ENCODE measurements at places on chromosomes 5 and 9.

- peaks cover 6% of the 10 kb centered on the region for H3K4me1 ChIP-seq
- no peak overlapping the region for H3K4me3 ChIP-seq
- DNase-seq = no peak
- no peaks in the 10 kb centered on the region for H3K36me3 ChIP-seq
- no peaks in the 10 kb centered on the region for H3K27me3 ChIP-seq
Observed at GRCh38 chr9:131743501-131743900, 3.6 kb upstream of the RAPGEF1 start.

DNA sequence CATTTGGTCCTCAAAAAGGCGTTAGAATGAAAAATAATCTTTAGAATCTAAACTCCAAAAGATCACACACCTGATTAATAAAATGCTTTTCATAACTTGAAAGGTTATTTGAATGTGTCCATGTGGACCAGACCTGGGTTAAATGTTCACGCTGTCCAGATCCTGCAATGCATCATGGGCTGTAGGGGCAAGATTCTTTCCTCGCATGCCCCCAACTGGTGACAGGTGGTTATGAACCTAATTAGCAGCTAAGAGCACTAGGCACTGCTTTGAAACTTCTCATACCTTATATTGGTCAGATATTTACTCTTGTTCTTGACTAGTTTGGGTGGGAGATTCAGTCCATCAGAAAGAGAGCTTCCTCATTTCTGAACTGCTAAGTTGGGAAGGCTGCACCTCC lies 19.3 kb upstream of the PIP5K1B start:
- H3K36me3 ChIP-seq = no peaks in the 10 kb centered on the region
- H3K27ac ChIP-seq = no peak overlapping the region
- H3K27me3 ChIP-seq = peaks cover 39% of the 10 kb centered on the region
- peak; percentile 51 for DNase-seq
- no peaks in the 10 kb centered on the region for H3K4me1 ChIP-seq
- H3K4me3 ChIP-seq = no peak overlapping the region

DNA sequence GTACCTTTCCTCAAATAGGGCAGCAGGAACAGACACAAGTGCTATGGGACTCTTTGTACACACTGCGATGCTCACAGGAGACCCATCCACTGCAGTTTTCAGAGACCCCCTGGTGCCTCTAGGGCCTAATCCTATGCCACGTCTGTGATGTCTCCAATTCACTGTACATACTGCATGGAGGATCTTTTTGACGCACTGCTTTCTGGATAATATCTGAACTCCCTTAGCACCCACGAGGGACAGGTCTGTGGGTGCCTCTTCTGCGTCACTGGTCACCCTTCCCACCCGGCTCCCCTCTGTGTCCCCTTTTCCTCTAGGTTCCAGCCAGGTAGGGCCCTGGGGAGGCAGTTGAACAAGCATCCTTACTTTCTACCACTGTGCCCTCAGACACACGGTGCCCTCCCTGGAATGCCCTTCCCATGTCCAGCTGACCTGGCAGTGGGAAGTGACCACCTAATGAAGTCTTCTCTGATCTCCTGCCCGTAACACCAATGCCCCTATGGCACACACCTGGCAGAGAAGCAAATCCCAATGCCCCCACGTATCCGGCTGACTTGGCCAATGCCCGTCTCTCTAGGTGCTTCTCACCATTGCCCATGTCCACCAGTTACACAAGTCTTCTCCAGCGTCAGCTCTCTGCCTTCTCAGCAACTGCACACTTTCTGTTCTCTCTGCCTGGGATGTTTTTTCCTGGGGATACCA lies 41.5 kb downstream of the FOXI1 start:
- peaks cover 15% of the 10 kb centered on the region for H3K4me1 ChIP-seq
- H3K36me3 ChIP-seq = no peaks in the 10 kb centered on the region
- H3K27ac ChIP-seq = no peak overlapping the region

DNA sequence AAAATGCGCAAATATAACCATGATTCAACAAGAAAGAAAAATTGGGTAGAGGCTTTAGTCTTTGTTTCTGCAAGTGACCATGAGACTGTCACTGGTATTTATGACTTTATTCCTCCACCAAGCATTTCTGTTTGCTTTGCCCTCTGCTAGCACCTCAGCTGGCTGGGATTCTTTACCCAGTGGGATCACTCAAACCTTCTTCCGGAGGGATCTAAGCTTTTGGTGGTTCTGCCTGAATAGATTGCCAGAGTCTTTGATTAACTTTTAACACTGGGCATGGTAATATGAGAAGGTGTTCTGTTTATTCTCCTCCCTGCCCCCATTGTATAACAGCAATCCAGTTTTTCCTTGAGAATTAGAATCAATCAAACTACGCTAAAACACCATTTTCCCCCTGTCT lies 59.1 kb upstream of the FBN2 start:
- no peak overlapping the region for H3K4me3 ChIP-seq
- H3K27ac ChIP-seq = no peak overlapping the region
- no peaks in the 10 kb centered on the region for H3K4me1 ChIP-seq
- H3K27me3 ChIP-seq = no peaks in the 10 kb centered on the region

DNA sequence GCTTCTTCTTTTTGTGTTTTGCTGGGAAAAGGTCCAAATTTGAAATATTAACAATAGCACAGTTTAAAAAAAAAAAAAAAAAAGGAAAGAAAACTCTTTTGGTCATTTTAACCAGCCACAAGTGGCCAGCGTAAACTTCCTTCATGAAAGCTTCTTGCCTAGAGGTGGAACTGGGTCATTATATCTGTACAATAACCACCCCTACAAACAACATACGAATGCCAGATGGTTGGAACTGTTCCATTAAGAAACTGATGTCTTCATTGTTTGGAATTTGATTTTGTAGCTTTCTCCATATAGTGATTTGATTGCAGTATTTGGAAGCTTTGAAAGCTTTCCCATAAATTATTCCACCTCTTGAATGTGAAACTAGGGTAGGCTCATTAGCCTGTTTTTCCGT lies 18.3 kb upstream of the LPAR1 start:
- no peaks in the 10 kb centered on the region for H3K27me3 ChIP-seq
- no peaks in the 10 kb centered on the region for H3K4me1 ChIP-seq
- no peak overlapping the region for H3K27ac ChIP-seq
- no peaks in the 10 kb centered on the region for H3K36me3 ChIP-seq
- no peak for DNase-seq

- H3K36me3 ChIP-seq = no peaks in the 10 kb centered on the region
- H3K27ac ChIP-seq = no peak overlapping the region
- no peak for DNase-seq
- peaks cover 10% of the 10 kb centered on the region for H3K4me1 ChIP-seq
Observed at GRCh38 chr9:27412963-27413362, 111.1 kb upstream of the IFNK start.

DNA sequence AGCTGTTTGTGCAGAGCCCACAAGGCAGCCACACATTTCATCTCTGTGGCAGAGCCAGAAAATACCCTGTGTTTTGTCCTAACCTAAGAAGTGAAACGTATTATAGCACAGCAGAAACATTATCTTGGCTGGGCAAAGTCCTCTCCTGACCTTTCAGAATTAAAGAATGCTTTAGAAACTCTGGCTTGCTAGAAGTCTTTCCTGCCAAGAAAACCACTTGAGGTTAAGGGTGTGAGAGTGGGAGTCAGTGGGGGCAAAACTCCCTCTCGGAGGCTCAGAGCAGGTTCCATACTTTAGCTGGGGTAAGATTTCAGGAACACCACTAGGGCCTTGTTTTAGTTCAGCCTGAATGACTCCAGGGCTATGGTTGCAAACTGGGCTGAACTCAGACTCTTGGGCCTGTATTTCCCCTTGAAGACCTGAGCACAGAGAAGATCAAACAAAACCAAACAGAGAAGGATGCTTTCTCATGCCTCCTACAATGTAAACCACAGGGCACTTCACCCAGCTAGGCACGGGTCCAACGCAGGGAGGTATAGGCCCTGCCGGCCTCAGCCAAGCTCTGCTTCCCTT lies 48.0 kb downstream of the ZNF366 start:
- H3K4me1 ChIP-seq = no peaks in the 10 kb centered on the region
- no peaks in the 10 kb centered on the region for H3K36me3 ChIP-seq
- H3K27me3 ChIP-seq = no peaks in the 10 kb centered on the region
- H3K27ac ChIP-seq = no peak overlapping the region
- no peak for DNase-seq
- H3K4me3 ChIP-seq = no peak overlapping the region

DNA sequence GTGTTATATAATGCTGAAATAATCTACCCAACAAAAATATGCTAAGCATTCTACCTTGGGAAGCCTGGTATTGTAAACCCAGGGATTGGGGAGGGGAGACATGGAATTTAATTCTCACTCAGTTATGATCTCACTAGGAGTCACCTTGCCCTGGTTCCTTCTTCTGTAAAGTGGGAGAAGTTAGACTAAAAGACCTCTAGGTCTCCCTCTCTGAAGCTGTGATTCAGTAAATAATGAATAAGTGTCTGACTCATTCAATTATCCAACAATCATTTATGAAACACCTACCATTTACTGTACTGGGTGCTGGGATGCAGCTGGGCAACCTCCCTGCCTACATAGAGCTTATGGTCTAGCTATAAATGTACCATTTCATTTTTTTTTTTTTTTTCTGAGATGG lies 20.2 kb upstream of the SPARC start:
- H3K4me3 ChIP-seq = no peak overlapping the region
- no peaks in the 10 kb centered on the region for H3K4me1 ChIP-seq
- H3K36me3 ChIP-seq = no peaks in the 10 kb centered on the region
- H3K27ac ChIP-seq = no peak overlapping the region
- peak; percentile 74 for DNase-seq
- no peaks in the 10 kb centered on the region for H3K27me3 ChIP-seq

DNA sequence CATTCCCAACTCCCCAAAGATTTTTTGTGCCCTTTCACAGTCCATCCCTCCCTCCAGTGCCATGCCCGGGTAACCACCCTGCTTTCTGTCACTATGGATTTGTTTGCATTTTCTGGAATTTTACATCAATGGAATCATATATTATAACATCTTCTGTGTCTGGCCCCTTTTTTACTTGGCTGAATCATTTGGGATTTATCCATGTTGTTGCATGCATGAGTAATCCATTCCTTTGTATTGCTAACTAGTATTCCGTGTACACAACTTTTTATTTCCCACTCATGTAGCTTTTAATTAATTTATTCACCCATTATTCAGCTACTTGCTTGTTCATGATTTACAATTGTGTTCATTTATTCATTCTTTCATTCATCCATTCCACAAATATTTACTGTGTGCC lies 94.1 kb downstream of the FGF18 start:
- DNase-seq = peak; percentile 52

- H3K27me3 ChIP-seq = no peaks in the 10 kb centered on the region
- H3K4me3 ChIP-seq = peak overlapping the region; percentile 7
- DNase-seq = peak; percentile 96
- no peaks in the 10 kb centered on the region for H3K36me3 ChIP-seq
- H3K27ac ChIP-seq = peak overlapping the region; percentile 81
Observed at GRCh38 chr5:107869438-107870115, 198.8 kb upstream of the EFNA5 start.

GRCh38 chr5:111859533-111860270 lies 102.7 kb upstream of the NREP start:
- H3K27ac ChIP-seq = no peak overlapping the region
- no peaks in the 10 kb centered on the region for H3K27me3 ChIP-seq
- no peak overlapping the region for H3K4me3 ChIP-seq
- H3K4me1 ChIP-seq = no peaks in the 10 kb centered on the region

- H3K36me3 ChIP-seq = no peaks in the 10 kb centered on the region
- no peak overlapping the region for H3K4me3 ChIP-seq
- no peak overlapping the region for H3K27ac ChIP-seq
- no peak for DNase-seq
- no peaks in the 10 kb centered on the region for H3K4me1 ChIP-seq
Observed at GRCh38 chr5:171453056-171453725, 33.7 kb downstream of the FGF18 start.

DNA sequence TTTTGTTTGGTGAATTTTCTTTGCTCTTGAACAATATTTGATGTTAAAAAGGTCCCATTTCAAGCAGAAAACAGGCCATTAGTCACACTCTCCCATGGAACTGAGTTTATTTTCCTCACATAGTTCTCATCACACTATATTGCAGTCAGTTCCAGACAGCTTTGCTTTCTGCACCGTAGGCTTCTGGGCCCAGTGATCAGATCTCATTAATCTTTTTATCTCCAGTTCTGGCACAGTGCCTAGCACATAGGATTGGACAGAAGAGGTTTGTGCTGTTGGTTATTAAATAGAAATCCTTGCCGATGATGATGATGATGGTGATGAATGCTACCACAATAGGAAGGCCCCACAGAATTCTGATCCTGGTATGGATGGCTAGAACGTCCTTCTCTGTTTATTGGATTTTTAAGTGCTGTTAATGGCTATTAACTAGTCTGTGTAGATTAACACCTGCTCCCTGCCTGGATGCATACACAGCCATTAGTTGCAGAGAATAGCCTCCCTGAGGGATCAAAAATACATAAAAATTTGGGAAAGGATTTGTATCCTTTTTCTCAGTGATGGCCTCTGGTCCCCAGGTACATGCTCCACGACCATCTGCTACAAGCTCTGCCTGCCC lies 52.0 kb upstream of the NTRK2 start:
- H3K4me3 ChIP-seq = no peak overlapping the region
- DNase-seq = no peak
- no peaks in the 10 kb centered on the region for H3K36me3 ChIP-seq
- no peak overlapping the region for H3K27ac ChIP-seq

DNA sequence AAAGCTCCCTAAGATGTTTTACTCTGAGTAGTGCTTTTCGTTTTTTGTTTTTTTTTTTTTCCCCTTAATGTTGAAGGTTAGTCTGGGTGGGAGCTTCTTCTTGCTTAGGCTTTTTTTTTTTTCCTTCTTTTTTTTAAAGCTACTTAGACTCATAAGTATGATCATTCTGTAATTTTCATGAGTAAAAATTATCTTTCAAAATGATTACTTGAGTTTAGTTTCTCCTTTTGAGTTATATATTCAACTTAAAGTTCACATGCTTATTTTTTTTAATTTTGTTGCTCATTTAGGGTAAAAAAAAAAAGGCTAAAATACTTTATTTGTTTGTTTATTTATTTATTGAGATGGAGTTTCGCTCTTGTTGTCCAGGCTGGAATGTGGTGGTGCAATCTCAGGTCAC lies 2.9 kb downstream of the RBM27 start:
- peaks cover 32% of the 10 kb centered on the region for H3K4me1 ChIP-seq
- no peak overlapping the region for H3K4me3 ChIP-seq
- no peaks in the 10 kb centered on the region for H3K36me3 ChIP-seq
- no peak overlapping the region for H3K27ac ChIP-seq

Data from PC-3 (cell line).